NCI-H510A treated with DMSO at 0.1 percent for 48 hours (cell line): ENCODE measurements at places on chromosomes 11 and 22.

- no peak for DNase-seq
Observed at GRCh38 chr11:8034106-8034585, 46.9 kb upstream of the TUB start.

GRCh38 chr11:119530509-119530908, 107.5 kb upstream of the THY1 start:
- no peak for DNase-seq

GRCh38 chr11:130166457-130166784, 6.8 kb downstream of the ST14 start:
- DNase-seq = no peak

DNA sequence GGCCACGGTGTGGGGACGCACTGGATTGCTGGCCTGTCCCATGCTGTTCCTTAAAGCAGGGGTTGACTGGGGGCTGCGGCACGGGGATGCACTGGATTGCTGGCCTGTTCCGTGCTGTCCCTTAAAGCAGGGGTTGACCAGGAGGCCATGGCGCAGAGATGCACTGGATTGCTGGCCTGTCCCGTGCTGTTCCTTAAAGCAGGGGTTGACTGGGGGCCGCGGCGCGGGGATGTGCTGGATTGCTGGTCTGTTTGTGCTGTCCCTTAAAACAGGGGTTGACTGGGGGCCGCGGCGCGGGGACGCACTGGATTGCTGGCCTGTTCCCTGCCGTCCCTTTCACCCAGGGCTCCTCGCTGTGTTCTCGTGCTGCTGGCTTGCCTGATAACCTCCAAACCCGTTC, 383.4 kb downstream of the TBC1D22A start:
- DNase-seq = no peak

GRCh38 chr11:126660761-126661425, 305.4 kb downstream of the ST3GAL4 start:
- no peak for DNase-seq

GRCh38 chr11:125414121-125414520, 81.9 kb downstream of the FEZ1 start:
- DNase-seq = no peak

DNA sequence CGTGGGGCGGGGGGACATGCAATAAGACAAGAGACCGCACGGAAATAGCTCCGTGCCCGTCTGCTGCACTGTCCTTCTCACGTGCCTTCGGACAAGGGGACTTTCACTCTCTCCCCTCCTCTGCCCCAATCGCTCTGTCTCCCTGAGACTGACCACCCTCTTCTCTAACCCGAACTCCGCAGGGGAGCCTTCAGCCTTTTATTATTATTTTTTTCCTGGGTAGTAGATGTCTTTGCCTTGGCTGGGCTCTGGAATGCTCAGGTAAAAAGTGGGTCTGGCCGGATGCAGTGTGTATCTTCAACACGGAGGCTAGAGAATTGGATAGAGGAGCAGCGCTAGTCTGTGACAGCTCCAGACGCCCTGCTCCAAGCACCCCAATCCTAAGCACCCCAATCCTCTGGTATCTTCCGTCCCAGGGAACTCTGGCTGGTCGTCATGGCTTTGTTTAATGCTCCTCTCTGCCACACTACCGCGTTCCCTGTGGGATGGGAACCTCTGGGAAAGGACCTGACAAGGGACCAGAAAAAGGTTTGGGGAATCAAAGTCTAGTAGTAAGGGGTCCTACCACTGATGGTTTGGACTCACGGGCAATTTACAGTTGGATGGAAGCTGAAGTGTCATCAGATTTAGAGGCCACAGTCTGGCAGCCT, 25.1 kb upstream of the ROBO3 start:
- DNase-seq = no peak

DNA sequence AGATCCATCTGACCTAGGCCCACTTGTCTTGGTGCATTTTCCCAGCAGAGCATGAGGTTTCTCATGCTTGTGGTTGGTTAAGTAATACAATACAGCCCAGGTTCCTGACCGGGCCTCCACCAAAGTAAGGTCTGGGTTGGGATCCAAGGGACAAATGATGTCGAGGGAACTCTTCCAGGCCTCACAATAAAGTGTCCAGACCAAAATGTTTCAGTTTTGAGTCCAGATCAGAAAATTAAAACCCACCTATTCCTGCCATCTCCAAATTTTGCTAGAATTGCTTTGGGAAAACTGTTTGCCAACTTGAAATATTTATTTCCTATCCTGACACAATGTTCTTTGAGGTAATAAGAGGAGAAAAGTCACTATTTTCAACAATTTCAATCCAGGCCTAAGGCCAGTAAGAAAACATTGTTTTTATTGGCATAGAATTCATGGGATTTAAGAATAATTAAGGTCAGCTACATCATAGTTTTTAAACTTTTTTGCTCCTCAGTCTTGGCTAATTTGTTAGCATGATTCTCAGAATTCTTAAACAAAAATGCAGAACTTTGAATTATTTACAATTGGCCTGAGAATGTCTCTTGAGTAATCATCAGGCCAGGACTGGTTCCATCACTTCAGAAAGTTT, 51.4 kb downstream of the ME3 start:
- no peak for DNase-seq

DNA sequence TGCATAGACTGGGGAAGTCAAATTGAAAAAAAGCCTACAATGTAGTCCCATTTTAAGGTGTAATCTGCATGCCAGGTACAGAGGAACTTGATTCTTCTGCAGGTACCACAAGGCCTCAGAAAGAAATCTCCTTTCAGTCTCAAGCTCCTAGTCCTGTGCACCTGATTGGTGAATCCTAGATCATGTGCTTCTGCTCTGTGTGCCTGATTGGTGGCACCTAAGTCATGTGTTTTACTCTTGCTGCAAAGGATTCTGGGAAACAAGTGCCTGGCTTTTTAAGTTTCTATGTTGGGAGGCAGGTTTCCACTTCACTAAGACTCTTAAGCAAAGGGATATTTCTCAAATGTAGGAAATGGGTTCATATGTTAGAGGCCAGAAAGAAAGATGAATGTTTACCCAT, 29.1 kb downstream of the INSC start:
- no peak for DNase-seq

GRCh38 chr11:119414321-119414720, 8.7 kb downstream of the THY1 start:
- DNase-seq = no peak

- no peak for DNase-seq
Observed at GRCh38 chr11:98895936-98896335, 124.8 kb upstream of the CNTN5 start.

GRCh38 chr11:43689167-43689566, 8.6 kb downstream of the HSD17B12 start:
- DNase-seq = no peak

GRCh38 chr11:3894128-3894731, 38.8 kb downstream of the STIM1 start:
- DNase-seq = no peak

- DNase-seq = no peak
Observed at GRCh38 chr22:29756341-29756740, 10.5 kb downstream of the ZMAT5 start.

DNA sequence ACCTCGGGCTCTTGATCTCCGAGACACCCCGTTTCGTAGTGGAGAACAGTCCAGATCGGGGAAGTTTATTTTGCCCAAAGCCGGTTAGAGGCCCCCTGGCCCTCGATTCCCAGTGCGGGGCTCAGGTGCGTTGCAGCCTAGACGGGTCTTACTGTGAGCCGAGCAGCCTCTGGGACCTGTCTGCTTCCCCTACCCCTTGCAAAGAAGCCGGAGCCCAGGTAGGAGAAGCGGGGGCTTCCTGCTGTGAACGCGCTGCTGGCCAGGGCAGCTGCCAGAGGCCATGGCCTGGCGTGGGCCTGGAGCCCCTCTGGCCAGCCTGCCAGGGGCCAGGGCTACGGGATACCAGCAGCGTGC, 621 bp downstream of the TSPO start:
- no peak for DNase-seq

DNA sequence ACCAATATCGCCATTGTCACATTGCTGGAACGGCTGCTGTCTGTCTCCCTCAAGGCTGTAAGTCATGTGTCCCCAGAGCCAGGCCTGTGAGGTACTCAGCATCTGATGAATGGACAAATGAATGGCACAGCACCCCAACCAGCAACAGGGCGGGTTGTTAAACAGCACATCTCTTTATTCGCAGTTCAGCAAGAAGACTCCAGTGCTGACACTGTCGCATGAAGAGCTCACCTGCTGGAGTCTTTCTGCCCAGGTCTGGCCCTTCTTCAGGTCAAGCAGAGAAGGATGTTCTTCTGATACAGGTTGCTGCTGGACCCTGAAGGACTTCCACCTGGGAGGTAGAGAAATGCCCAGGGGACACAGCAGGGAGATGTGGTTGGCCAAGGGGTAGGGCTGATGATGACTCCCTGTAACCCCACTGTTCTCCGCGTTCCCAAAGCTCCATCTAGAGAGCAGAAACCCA, 4.8 kb downstream of the SPATA19 start:
- DNase-seq = no peak

DNA sequence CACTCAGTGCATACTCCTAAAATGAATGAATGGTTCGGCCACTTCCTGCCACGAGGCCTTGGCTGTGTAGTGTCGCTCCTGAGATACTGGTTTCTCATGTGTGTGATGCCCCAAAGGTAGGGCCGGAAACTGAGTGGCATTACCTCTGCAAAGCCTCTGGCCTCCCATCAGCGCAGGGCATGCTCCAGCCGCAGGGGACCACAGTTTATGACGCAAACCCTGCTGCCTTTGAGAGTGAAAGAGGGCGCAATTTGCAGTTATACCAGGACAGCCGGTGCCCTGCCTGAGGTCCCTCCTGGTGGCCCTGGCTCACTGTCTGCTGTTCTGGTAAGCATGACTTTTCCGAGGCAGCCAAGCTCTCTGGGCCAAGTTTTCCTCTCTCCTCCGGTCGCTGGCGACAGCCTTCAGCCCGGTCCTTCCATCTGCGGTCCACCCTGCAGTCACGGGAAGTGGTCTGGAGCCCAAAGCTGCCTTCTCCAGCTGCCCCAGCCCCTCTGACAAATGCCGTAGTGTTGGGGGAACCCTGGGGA, 2.4 kb upstream of the FGF3 start:
- DNase-seq = no peak

DNA sequence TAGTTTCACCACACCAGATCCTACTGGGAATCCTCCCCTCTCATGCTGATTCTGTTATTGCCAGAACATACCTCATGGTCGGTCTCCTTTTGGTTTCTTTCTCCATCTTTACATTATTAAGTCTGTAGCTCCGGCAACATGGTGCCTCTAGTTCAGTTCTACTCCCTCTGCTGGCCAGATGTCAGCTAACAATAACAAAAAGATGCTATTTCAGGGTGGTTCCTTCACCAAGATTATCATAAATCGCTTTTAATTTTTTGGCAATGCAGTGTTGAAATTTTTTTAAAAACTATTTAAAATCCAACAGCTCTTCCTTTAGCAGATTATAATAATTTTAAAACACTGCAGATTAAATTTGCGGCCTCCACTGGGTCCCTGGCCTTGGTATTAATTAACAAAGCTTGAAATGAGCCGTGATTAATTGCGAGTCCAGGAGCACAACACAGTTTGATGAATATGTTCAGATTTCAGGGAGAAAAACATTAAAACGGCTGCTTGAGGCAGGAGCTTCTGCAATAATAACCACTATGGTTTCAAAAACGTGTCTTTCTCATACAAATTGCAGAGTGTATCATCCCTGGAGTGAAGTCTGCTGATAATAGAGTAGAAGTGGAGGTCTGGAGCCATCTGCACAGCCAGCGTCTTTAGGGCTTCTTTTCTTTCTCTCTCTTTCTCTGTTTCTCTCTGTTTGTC, 492.9 kb upstream of the KIRREL3 start:
- DNase-seq = peak; percentile 74

DNA sequence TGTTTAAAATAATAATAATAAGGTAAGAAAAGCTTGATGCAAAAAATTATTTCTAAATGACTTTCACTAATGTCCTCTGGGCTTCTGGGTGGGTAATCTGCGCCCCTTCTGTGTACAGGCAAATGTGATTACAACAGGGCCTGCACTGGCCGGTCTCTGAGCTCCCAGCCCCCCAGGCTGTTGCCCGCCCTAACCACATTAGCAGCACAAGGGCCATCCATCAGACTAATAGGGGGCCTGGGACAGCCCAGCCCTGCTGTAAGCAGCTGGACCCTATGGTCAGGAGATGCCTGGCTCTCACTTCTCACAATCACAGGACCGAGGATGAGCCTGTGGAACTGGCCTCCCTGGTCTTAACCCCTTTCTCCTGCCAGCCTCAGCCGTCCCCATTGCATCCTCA, 388.4 kb downstream of the BUD13 start:
- DNase-seq = no peak

DNA sequence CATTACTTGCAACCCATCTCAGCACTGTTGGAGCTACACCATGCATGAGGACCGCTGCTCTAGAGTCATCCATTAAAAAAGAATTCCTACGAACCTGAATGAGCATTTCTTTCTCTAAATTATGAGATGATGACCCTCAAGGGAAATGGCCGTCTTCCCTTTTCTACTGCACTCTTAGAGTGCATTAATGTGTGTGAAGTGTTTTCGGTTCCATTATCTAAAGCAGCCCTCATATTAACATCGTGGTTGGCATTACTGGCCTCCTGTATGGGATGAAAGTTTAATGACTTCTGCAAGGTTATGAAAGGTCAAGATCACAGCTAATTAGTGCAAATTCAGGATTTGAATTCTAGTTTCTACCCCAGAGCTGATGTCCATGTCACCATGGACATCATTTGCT, 16.7 kb downstream of the CD44 start:
- DNase-seq = no peak

- no peak for DNase-seq
Observed at GRCh38 chr11:114972105-114972504, 293.8 kb downstream of the NXPE2 start.

- peak; percentile 54 for DNase-seq
Observed at GRCh38 chr11:61791737-61792309, 576 bp downstream of the TMEM258 start.

DNA sequence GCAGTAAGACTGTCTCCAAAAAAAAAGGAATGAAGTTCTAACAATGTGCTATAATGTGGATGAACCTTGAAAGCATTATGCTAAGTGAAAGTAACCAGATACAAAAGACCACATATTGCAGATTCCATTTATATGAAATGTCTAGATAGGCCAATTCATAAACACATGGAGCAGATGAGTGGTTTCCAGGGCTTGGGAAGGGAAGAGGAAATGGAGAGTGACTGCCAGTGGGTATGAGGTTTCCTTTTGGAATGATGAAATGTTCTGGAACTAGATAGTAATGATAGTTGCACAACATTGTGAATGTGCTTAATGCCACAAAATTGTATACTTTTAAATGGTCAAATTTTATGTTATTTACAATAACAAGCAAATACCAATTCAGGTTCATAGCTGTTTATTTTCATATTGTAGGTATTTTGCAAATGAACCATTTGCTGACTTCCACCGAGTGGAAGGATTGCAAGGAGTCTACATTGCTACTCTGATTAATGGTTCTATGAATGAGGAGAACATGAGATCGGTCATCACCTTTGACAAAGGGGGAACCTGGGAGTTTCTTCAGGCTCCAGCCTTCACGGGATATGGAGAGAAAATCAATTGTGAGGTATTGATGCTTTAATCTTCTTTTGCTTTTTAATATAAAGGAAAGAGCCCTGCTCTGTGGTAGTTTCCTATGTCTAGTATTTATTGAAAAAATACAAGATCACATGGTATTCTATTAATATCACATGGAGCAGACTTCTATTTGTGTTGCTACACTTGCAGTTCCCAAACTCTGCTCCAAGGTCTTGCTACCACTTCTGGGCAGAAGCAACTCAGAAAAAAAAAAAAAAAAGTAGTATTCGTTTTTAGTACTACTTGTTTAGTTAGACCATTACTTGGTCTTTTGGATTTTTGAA, 67.7 kb upstream of the SORL1-AS1 start:
- DNase-seq = no peak

- no peak for DNase-seq
Observed at GRCh38 chr22:19645391-19645790, 68.9 kb upstream of the SEPTIN5 start.
